ENCODE measurements at places on chromosomes 7 and 10.

DNA sequence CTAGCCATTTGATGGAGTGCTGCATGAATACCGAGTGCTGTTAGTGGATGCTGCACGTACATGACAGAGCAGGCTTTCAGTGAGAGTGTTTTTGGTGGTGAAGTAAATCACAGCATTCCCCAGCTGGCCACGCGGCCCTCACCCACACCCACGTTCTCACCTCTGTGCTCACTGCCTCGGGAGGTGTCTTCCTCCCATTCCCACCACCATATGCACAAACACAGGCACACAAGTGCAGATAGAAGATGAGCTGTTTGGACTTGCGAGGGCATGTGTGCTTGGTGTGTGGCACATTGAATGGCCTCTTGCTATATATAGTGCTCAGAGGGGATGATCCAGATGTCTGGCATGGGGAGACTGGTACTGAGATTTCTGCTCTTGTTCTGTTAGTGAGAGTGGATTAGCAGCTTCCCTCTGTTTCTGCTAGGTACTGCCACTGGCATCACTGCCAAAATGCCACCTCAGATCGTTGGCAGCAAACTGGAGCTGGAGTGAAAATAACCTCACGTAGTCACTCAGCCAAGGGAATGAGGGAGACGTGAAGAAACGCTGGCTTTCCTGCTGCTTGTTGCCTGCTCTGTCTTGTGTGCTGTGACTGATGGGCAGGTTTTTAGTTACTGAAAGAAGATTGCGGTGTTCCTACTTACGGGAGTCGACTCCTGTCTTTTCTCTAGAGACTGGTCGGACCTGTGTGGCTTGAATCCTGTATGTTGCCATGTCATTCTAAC lies 19.1 kb downstream of the DNAJB6 start:
- no peak for DNase-seq

- DNase-seq, result no peak
Measured at GRCh38 chr7:133053321-133053891, 28.5 kb downstream of the CHCHD3 start.

- DNase-seq, result no peak
Measured at GRCh38 chr7:95330961-95331337, 6.6 kb upstream of the PON1 start.

DNA sequence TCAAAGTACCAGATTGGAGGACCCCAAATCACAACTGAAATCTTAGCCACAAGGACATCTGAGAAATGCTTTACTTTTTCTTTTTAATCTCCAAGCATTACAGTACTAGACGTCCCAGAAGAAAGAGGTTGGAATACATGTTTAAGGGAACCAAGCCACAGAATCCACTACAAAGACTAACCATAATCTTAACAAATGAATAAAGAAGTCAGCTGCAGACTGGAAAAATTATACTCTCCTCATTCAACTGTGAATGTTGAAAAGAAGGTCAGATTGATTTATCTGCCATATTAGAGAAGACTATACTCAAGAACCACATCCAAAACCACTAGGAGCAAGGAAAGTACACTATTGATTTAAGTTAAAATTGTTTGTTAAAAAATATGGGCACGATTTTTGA lies 102.1 kb upstream of the ABCB5 start:
- DNase-seq, result no peak

DNA sequence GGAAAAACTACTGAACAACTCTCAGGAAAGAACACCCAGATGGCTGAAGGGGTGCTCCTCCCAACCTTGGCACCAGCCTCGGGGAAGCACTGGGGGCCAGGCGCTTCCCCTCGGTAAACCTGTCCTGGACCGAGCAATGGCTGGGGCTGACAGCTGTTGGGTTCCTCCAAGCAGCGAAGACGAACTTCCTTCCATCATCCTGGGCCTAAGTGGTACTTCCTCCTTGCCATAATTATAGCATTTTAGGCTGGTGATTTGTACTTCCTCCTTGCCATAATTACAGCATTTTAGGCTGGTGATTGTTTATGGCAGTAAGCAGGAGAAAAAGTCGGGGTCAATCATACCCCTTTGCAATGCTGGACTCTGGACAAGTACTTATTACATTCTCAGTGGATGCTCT lies 69.3 kb downstream of the MYOF start:
- no peak for DNase-seq

GRCh38 chr10:30505543-30506298 lies 71.7 kb downstream of the MAP3K8 start:
- no peak for DNase-seq

DNA sequence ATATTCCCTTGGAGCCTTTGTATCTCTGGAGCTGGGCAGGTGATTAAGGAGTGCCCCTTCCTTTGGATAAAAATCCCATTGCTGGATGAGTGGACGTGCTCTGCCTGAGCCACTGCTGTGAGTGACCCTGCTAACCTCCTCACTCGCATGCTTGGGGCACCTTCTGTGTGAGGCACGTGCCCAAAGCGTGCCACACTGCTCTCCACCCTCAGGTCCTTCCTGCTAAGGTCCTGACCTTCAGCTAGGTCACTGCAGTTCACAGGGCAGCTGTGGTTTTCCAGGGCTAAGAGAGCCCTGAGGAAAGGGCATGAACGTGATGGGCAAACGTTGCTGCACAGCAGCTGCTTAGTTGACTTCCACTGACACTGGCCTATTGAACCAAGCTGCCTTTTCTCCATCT lies 204.4 kb upstream of the COBL start:
- no peak for DNase-seq
